Stimulated activated CD4-positive, alpha-beta T cell treated with anti-CD3 and anti-CD28 coated beads, Interleukin-2, amount 100 ng/mL, for 4 hours (primary cell): ENCODE measurements at places on chromosomes 4 and X.

DNA sequence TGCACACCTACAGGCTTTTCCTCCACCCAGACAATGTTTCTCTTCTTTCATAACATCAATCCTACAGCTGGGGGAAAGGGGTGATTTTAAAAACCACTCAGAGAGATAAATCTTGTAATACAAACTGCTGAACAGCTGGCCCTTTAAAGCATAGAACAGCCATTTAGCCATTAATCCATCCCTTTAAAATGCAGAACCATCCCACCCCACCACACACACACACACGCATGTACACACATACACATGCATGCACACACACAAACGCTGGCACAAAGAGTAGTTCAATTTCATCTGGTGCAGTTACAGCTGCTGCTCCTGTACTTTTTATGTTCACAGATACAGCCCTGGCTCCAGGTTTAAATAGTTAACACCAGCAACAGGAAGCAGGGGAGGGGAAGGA is 426.1 kb downstream of the MID1IP1 start:
- DNase-seq, result no peak

DNA sequence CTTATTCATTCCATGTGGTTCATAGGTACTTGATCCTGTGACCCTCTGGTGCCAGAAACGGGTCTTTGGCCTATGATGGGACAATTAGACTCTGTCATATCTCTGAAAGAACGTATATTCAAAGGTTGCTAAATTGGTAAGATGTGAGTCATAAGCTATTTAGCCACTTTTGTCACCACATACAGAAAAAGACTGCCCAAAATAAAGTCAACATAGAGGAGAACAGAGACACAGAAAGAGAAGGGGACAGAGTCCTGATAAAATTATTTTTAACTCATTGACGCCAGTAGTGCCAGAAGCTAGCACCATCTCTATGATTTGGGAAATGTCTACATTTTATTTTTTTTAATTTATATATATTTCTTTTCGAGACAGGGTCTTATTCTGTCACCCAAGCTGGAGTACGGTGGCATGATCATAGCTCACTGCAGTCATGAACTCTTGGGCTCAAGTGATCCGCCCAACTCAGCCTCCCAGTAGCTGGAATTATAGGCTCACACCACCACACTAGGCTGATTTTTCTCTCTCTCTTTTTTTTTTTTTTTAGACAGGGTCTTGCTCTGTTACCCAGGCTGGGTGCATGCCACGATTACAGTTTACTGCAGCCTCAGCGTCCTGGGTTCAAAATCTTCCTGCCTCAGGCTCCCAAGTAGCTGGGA is 92.1 kb upstream of the COX18 start:
- DNase-seq, result no peak

DNA sequence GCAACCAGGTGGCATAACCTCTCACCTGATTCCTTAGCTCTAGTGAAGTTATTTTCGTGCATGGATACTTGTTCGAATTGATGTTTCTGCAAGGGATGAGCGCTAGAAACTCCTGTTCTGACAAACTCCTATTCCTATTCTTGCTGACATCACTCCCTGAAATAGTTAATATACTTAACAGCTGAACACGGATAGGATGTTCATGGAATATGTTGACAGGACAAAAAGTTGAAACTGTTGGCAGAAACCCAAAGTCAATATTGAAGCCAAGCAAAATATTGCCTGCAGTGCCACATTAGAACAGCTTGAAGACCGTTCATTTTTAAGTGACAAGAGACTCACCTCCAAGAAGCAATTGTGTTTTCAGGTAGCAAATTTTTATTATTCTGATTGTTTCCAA is at the start of gene KLKB1:
TSS of gene KLKB1 (plus strand) at position 287 of the 400 bp plus-strand sequence. CDS start 689 bp downstream, outside the sequence.
- no peak for DNase-seq

- no peak for DNase-seq
Measured at GRCh38 chr4:6840062-6840976, 57.8 kb downstream of the KIAA0232 start.

GRCh38 chr4:159508917-159509500 is 406.1 kb downstream of the RAPGEF2 start:
- no peak for DNase-seq

GRCh38 chr4:163611182-163611581 is 116.7 kb downstream of the TMA16 start:
- no peak for DNase-seq

DNA sequence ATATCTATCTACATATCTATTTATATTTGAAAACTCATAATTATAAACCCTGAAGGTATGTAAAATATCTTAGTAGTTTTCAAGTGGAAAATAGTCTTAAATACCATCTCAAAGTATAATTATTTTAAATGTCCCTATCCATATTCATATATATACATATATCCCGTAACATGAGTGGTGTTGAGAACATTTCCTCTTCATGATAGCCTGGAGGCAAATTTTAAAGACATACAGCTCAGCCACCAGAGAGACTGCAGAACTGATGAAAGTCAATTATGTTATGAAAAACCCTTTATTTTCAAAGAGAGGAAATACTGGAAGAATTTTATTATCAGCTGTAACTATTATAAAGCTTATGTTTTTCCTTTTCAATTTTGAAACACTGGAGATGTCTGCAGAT is 1806.7 kb upstream of the PCDH7 start:
- DNase-seq, result no peak

DNA sequence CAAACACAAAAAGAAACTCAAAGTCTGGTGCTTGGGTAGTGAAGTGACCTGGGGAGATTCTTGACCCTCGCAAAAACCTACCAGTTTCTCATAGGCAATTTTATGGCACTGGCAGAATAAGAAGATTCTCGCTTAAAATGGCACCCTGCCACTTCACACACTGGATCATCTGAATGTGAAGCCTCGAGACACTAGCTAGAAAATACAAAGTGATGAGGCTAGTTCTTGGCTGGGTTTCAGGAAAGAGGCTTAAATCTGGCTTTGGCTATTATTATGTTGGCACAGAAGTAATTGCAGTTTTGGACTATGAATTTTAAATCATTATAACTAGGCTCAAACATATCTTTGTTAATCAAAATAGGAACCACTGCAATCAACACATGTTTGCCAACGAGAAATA is 634.7 kb upstream of the BOD1L1 start:
- DNase-seq, result no peak

DNA sequence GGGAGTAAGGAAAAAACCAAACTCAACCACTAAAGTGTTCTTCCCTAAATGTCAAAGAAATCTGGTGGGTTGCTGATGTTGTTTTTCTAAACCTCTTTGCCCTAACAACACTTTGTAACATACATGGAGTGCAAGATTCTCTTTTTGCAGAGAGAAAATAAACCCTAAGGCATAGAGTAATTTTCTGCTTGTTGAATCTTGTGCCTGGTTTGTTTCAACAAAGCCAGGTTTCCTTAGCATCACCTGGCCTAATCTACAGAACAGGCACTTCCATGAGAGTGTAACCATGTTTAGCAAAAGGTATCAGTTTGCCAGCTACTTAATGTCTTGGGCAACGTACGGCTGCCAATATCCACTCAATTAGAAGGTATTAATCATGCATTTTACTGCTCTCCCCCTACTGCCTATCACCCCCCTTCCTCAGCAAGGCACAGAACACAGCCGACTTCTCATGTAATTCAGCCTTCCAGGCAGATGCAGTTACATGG is 219.2 kb downstream of the MAML3 start:
- DNase-seq, result no peak

DNA sequence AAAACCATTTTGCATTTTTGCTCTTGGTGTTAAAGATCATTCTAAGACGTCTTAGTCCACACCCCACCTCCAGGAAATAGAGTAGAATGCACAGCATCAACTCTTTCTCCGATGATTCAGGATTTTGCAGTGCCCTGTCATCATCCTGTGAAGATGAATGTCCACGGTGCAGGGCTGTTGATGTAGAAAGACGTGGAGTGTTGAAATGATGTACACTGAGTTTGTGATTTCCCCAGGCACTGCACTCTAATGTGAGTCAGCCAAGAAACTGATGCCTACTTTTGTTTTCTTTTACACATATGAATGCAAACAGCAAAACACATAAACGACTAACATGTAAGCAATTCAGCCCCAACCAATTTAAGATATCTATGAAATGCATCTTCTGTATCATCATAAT is 10.5 kb downstream of the LGI2 start:
- no peak for DNase-seq

DNA sequence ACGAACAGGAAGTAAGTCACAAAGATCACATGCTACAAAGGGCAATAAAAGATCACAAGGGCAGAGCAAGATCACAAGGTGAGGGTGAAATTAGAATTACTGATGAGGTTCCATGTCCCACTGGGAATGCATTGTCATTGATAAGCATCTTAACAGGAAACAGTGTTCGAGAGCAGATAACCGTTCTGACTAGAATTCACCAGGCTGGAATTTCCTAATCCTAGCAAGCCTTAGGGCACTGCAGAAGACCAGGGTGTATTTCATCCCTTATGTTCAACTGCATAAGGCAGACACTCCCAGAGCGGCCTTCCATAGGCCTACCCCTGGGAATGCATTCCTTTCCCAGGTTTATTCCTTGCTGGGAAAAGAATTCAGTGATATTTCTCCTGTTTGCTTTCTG is 980.6 kb upstream of the LCORL start:
- no peak for DNase-seq

GRCh38 chrX:66051980-66052379 is 12.1 kb upstream of the VSIG4 start:
- DNase-seq, result no peak

- no peak for DNase-seq
Measured at GRCh38 chr4:88937081-88937480, 119.9 kb downstream of the FAM13A start.

DNA sequence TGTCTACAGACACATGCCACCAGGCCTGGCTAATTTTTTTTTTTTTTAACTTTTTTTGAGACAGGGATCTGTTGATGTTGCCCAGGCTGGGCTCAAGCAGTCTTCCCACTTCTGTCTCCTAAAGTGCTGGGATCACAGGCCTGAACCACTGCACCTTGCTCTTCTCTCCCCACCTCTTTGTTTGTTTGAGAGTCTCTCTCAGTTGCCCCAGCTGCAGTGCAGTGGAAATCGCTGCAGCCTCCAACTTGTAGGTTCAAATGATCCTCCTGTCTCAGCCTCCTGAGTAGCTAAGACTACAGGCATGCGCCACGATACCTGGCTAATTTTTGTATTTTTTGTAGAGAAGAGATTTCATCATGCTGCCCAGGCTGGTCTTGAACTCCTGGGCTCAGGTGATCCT is 115.6 kb downstream of the LARP7 start:
- no peak for DNase-seq

- DNase-seq, result no peak
Measured at GRCh38 chr4:82889287-82889686, 1.7 kb downstream of the SEC31A start.

GRCh38 chrX:38103857-38104812 is 97.8 kb downstream of the SYTL5 start:
- DNase-seq, result no peak

DNA sequence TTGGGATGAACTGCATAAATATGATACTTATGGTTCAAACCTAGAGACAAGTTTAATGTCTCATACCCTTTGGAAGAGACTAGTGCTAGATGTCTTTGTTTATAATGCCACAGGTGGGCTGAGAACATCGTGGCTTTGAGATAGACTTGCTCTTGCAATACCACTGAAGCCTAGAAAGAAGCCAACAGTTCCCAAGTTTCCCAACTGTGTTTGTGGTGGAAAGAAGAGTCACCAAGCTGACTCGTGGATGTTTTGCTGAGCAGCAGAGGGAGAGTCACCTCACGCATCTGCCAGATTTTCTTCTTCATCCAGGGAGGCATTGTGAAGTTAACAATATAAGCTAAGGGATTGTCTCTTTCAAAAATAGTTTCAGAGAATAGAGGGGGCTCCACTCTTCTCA is 1076.2 kb downstream of the C4orf33 start:
- no peak for DNase-seq

DNA sequence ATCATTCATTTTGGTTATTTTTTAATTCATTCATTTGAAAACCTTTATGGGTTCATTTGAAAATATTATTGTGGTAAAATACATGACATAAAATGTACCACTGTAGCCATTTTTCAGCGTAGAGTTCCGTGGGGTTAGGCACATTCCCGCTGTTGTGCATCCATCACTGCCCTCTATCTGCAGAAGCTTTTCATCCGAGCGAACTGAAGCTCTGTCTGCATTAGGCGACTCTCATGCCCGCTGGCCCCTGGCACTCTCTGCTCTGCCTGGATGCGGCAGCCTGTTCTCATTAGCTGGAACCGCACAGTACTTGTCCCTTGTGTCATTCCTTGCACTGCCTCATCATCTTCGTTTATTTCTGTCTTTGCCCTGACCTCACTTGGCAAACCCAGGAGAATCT is 17.5 kb downstream of the CFAP99 start:
- DNase-seq, result no peak

DNA sequence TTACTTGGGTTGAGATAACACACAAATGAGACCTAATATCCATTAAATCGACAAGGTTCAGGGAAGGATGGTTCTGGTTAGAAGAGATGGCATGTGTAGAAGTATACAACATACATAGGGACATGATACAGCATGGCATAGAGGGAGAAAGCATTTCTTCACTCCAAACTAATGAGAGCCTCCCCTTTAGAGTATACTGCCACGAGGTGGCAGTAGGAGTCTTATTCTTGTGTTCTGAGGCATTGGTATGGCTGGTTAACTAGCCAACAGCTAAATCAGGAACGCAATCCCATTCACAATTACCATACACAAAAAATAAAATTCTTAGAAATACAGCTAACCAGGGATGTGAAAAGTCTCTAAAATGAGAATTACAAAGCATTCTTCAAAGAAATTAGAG is 29.1 kb upstream of the TRO start:
- peak; percentile 12 for DNase-seq

- DNase-seq, result no peak
Measured at GRCh38 chr4:100391863-100392262, 126.0 kb downstream of the EMCN start.

DNA sequence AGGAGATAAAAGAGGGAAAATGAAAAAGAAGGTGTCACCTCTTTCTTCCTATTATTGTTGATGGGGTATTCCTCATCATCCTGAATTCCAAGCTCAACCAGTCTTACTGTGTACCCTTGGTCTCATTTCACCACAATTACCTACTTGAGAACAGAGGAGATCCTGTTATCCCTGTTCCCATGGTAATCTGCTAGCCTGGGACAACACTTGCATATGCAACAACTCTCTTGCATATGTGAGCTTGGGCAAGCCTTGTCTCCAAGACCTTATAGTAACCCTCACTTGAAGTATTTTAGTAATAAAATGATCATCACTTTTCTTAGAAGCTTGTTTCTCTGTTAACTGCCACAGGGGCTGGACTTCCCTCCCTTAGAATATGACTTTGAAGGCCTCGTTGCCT is 253.7 kb downstream of the NAP1L3 start:
- no peak for DNase-seq
